Thoracic aorta (tissue), 2 donors: ENCODE measurements at places on chromosomes 13 and 19.

GRCh38 chr13:26412263-26412662, 145.2 kb upstream of the WASF3 start:
- DNase-seq = no peak

- DNase-seq = no peak
Observed at GRCh38 chr19:46766569-46767317, 20.5 kb upstream of the STRN4 start.

GRCh38 chr13:30872685-30873461, 33.2 kb upstream of the MEDAG start:
- no peak for DNase-seq

GRCh38 chr19:54077334-54077733, 3.8 kb downstream of the TARM1 start:
- no peak for DNase-seq

DNA sequence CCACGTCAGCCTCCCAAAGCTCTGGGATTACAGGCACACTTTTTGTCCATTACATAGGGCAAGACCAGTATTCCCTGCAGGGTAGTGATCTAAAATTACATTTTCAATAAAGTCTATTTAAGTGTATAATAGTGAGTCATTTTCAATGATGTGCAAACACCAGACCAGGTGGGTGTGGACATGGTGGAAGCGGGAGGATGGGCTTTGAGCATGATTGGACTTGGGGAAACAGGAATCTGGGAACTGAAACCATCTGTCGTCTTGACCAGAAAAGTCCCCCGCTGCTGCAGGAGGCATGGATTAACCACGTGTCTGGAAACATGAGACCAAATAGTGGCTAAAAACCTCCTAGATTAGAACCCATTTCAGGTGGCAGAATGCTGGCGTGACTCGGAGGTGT, 4.9 kb downstream of the FXYD3 start:
- no peak for DNase-seq

DNA sequence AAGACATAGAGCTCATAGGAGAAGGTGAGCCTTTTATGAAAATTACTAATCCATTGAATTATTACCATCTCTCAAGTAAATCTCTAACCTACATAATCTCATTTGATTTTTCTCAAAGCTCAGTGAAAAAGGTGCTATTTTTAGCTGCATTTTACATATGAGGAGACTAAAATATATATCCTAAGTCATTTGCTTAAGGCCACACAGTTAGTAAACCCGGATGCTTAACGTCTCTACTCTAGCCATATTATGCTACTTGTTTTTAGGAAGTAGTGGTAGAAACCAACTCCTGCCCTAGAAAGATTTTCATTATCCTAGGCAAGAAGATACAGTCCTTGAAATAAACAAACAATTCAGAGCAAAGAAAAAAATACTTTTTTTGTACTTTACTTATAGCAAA, 108.9 kb downstream of the RBM26 start:
- no peak for DNase-seq

GRCh38 chr19:13121551-13122274, 3.6 kb downstream of the NACC1 start:
- no peak for DNase-seq

DNA sequence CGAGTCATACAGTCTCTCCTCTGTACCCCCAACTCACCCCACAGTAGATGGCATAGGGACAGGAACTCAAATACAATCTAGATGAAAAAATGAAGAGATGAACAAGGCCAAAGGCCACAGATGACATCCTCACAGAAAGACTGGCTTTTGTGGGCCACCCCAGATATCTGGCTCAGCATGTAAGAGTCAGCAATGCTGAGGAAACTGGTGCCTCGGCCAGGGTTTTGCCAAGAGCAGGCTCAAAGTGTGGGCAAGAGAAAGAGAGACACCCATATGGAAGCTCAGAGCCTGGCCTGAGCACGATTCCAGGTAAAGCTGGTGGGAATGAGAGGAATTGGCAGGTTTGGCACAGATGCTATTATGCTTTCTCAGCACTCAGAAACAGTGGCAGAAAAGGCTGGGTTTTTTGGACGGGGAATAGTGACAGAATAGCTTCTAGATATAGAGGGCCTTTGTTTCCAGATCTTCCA, 460.6 kb downstream of the FOXO1 start:
- DNase-seq = no peak

DNA sequence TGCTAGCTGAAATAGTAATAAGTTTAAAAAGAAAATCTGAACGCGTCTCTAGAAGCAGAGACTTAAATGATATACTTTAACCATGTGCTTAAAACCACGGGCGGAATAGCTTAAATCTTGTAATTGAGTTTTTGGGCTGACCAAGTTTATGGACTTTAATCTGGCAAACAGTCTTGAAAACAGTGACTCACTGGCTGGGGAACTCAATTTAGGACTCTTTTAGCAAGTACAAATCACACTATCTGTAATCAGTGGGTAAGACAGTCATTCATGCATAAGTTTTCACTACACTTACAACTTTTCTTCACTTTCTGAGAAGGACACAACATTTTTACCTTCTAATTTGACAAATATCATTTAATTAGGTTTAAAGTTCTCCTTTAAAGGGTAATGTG, 26.8 kb downstream of the ZNF627 start:
- DNase-seq = no peak

GRCh38 chr19:28009696-28010095, 1203.3 kb downstream of the UQCRFS1 start:
- no peak for DNase-seq

DNA sequence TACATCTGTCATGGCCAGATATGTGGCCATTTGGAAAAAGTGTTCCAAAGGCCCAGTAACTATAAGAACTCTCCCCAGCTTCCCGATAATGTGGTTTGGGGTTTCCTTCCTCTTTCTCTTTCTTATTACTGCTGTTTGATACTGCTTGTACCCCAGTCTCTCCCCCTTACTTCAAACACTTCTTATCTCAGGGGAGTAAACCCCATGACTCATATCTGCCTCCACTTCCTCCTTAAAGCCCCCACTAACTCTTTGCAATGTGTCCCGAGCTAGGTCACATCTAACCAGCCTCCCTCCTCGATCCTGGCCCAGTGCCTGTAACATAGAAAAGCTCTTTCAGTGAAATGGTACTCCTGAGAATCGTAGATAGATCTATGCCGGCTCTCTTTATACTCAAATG, 82.4 kb upstream of the STARD13 start:
- DNase-seq = no peak

DNA sequence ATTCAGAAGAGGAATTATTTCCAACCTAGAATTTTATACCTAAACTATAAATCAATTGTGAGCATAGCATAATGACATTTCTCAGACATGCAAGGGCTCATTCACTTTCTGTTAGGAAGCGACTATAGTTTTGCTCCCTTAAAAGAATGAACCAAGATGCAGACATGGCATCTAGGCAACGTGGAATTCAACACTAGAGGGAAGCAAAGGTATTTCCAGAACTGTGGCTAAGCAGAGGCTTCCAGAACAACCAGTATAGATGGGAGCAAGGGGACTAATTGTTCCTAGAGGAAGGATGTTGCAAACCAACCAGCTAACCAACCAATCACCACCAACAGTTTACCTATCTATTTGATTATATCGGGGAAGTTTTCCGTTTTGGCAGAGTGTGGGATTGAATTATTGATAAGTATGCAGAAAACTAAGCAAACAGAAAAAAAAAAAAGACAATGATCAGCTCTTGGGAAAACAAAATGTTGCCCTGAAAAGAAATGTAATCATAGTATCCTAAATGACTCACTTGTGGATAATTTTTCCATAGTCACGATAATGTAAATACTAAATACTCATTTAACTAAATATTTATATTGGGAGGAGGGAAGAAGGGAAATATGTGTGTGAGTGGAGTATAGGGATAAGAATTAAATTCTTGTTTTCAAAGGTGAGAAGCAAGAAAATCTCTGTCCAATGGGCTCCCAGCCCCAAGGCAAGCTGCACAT, 21.1 kb downstream of the ARL11 start:
- no peak for DNase-seq

DNA sequence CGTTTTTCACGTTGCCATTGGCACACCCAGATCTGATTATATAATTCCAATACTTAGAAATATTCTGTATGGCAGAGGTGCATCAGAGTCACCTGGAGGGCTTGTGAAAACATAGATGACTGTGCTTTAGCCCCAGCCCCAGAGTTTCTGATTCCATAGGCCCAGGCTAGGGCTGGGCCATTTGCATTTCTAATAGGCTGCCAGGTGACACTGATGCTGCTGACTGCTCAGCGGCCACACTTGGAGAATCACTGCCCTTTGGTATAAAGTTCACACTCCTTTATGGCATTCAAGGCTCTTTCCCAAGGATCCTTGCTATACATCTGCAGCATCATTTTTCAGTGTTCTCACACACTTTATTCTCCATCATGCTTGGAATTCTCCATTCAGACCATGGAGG, 137.1 kb downstream of the AKAP11 start:
- DNase-seq = no peak

- no peak for DNase-seq
Observed at GRCh38 chr19:55275851-55276719, 3.8 kb downstream of the HSPBP1 start.
